Thoracic aorta (tissue), 2 donors: ENCODE measurements at places on chromosomes 13 and 19.

GRCh38 chr19:18731562-18732008 is 48.1 kb downstream of the CRTC1 start:
- DNase-seq = no peak

DNA sequence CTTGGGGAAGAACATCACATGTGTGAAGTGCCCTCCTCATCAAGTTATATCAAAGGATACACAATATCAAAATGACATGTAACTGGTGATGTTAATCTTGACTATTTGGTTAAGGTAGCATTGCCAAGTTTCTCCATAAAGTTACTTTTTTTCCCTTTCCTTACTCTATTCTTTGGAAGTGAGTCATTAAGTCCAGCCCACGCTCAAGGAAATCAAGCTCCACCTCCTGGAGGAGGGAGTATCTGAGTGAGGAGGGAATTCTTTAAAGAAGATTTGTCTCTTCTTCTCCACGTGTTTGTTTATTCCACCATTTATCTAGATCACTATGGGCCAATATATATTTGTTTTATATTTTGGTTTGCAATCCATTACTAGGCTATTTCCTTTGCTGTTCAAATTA is 33.6 kb upstream of the FNDC3A start:
- no peak for DNase-seq

GRCh38 chr19:19561946-19562664 is 24.0 kb downstream of the CILP2 start:
- no peak for DNase-seq

DNA sequence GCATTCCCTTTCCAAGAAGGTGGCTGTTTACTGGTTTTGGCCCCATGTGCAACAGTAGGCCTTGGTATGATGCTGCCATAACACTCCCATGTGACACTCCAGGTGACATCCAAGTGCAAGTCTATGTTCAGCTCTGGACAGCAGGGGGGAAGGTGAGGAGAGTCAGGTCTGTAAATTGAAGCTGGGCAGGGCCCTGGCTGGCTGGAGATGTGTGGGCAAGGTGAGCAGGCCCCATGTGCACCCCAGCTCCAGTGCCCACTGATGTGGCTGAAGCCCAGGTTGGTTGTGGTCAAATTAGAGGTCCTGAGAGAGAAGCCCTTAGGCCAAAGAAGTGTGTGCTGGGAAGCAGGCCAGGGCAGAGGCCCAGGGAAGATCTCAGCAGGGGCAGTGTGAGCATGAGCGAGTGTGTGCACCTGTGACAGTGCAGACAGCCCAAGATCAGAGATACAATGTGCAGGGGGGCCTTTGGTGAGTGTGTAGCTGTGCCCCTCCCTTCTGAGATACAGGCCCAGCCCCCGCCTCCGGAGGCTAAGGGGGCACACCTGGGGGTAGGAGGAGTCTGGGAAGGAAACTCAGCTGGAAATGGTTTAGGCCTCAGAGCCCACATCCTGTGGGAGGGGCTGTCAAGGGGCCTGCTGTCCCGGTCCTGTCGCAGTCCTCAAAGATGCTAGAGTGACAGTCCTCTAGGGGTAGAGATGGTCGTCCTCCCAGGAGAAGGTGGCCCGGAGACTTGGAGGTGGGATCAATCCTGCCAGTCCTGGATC is 18.6 kb downstream of the DEDD2 start:
- no peak for DNase-seq

- DNase-seq = no peak
Observed at GRCh38 chr13:58879114-58879513, 1247.6 kb downstream of the PCDH17 start.

GRCh38 chr13:34085204-34085603 is 267.3 kb downstream of the RFC3 start:
- no peak for DNase-seq

DNA sequence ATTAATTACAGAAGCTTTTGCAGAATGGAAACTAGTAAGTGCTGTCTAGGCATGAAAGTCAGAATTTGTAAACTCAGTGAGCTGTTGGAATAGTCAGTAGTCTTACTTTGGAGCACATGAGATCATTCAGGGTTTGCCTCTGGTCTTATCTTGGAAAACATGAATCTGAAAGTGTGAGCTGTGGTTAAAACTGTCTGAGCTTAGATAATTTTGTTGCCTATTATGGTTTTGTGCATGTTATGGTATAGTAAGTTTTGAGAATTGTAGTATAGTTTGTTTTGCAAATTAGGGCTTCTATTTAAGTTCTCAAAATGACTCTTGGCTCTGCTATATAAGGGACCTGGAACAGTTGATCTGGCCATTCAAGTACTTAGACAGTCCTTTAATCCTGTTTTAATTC is 53.7 kb upstream of the TRPC4 start:
- no peak for DNase-seq

- DNase-seq = no peak
Observed at GRCh38 chr19:38385804-38386257, 2.0 kb downstream of the GGN start.

- no peak for DNase-seq
Observed at GRCh38 chr19:13138171-13138915, 11.8 kb downstream of the STX10 start.

DNA sequence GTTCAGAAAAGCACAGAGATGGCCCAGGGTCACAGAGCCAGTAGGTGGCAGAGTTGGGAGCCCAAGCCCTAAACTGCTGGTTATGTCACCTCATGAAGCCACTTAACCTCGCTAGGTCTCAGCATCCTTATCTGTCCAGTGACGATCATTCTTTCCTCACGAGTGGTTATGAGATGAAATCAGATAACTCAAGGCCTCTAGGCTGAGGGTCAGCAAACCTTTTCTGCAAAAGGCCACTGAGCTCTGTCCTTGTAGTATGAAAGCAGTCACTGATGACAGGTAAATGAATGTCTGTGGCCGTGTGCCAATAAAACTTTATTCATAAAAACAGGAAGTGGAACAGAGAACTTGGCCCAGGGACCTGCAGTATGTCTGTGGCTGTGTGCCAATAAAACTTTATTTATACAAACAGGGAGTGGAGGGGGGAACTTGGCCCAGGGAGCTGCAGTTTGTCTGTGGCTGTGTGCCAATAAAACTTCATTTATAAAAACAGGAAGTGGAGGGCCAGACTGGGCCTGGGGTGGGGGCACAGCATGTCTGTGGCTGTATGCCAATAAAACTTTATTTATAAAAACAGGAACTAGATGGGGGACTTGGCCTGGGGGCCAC is 71.2 kb downstream of the GNG7 start:
- DNase-seq = no peak

GRCh38 chr13:46321494-46322225 is 65.4 kb downstream of the RUBCNL start:
- DNase-seq = no peak

GRCh38 chr13:64962404-64962803 is 2267.7 kb downstream of the PCDH9 start:
- DNase-seq = no peak

DNA sequence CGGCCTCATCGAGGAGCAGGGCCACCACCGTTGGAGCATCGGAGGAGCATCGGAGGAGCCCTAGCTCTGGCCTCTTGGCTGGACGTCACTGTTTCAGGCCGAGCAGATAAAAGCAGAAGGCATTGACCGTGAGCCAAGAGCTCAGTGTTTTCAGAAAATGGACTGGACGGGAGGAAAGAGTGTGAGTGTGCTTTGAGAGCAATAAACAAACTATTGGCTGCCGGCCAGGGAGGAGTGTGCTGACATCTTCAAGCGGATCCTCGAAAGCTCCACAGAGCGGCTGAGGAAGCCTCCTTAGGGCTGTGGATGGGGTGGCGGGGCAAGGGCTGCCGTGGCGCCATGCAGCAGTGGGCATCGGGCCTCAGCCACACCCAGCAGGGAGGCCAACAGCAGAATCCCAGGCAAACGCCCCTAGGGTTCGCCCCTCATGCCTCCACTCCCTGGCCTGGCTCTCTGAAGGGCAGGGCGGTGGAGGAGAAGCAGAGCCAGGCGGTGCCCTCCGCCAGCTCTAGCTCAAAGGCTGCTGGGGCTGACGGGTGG is 41.8 kb downstream of the IRS2 start:
- no peak for DNase-seq

GRCh38 chr13:112774829-112775565 is 85.2 kb downstream of the ATP11A start:
- no peak for DNase-seq

GRCh38 chr13:51738226-51738905 is 65.6 kb downstream of the DHRS12 start:
- DNase-seq = no peak

DNA sequence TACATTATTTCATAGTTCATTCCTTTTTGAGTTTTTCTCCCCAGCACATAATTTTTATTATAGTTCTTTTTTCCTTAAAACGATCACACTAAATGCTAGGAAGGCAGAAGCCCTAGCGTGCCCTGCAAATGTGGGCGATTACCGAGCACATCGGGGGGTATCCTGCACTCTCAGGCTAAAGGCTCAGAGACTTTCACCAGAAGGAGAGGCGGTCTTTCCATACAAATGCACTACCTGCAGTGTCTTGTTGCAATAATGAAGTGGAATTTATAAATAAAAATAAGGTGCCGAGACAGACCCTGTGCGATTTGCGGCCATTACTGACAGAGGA is 29.3 kb upstream of the SPACA7 start:
- DNase-seq = no peak

- DNase-seq = no peak
Observed at GRCh38 chr13:41809962-41810361, 150.9 kb downstream of the VWA8 start.

- no peak for DNase-seq
Observed at GRCh38 chr19:9054765-9055164, 32.1 kb upstream of the OR1M1 start.

DNA sequence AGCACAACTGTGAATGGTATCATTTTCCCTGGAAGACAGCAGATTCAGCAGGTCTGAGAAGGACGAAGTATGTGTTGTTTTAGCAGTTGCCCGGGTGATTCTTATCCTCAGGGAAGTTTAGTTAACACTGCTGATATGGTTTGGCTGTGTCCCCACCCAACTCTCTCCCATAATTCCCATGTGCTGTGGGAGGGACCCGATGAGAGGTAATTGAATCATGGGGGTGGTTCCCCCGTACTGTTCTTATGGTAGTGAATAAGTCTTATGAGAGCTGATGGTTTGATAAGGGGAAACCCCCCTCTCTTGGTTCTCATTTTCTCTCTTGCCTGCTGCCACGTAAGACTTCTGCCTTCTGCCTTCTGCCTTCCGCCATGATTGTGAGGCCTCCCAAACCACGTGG is 81.0 kb upstream of the UBAC2 start:
- no peak for DNase-seq

- no peak for DNase-seq
Observed at GRCh38 chr13:44425815-44426078, 52.1 kb downstream of the SERP2 start.

GRCh38 chr13:92805766-92806165 is 420.8 kb upstream of the GPC6 start:
- DNase-seq = no peak

DNA sequence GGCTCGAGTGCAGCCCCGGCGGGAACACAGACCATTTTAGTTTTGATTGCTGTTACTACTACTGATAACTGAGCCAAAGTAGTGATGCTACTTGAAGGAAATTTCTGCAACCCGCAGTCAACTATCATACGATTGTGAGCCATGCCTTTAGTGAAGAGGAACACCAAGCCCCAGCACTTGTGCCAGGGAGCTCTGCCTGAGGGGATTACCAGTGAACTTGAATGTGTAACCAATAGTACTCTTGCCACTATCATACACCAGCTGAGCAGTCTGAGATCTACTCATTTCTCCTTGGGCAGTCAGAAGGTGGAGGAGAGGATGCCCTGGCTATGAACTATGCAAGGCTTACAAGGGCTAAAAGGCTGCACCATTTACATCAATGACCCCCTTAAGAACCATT is 49.0 kb upstream of the N4BP2L1 start:
- DNase-seq = no peak

DNA sequence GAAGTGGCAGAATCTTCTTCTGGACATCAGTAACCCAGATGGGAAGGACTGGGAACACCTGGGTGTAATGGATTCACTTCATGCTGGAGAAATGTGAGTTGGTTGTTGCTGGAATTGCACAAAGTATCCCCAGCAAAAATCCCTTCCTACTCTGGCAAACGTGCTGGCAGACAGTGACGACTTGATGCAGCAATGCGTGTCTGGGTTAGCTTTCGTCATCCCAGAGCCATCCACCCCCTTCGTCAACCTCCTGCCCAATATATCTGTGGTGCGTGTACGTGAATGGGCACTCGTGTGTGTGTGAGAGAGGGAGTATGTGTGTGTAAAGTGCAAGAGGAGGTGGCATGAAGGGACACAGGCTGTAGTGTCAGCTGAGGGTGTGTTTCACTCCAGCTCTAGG is 70.9 kb downstream of the TM9SF2 start:
- DNase-seq = no peak

GRCh38 chr13:45825387-45825650 is 26.2 kb downstream of the SIAH3 start:
- DNase-seq = no peak

GRCh38 chr19:14809272-14810057 is 25.5 kb downstream of the OR7A5 start:
- DNase-seq = no peak

- DNase-seq = no peak
Observed at GRCh38 chr19:13600091-13600490, 93.8 kb upstream of the CACNA1A start.

- DNase-seq = no peak
Observed at GRCh38 chr19:1047696-1048147, 7.8 kb downstream of the ABCA7 start.

- DNase-seq = no peak
Observed at GRCh38 chr13:37348916-37349643, 243.6 kb upstream of the CSNK1A1L start.

GRCh38 chr19:46626446-46626845 is 1.6 kb upstream of the PTGIR start:
- no peak for DNase-seq

- no peak for DNase-seq
Observed at GRCh38 chr19:2021453-2022140, 6.1 kb upstream of the BTBD2 start.

- no peak for DNase-seq
Observed at GRCh38 chr13:23934520-23934919, 37.2 kb upstream of the C1QTNF9B start.

GRCh38 chr13:74026753-74027152 is 107.5 kb downstream of the KLF12 start:
- no peak for DNase-seq

GRCh38 chr13:19605161-19605955 is 28.1 kb upstream of the MPHOSPH8 start:
- DNase-seq = no peak

GRCh38 chr13:50589139-50589538 is 254.4 kb downstream of the DLEU7 start:
- no peak for DNase-seq

- no peak for DNase-seq
Observed at GRCh38 chr13:68125087-68125480, 894.9 kb upstream of the PCDH9 start.
